ENCODE measurements at places on chromosomes 5 and 9.

- DNase-seq, result no peak
Observed at GRCh38 chr5:143174714-143175398, 228.6 kb downstream of the NR3C1 start.

DNA sequence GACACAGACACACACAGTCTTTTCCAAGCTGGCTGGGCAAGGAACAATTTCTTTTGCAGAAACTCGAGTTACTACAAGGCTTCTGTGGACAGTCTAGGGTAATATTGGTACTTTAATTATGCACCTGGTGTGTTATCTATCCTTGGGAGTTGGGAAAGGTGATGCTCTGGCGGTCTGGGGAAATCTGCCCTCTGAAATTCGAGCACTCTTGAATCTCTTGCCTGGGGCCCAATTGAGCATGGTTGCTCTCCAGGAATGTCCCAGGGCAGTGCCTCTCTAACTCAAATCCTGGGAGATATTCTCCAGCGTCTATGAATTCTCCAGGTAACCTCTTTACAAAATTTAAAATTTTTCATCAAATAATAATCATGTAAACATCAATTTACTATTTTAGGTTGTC lies 69.3 kb downstream of the KCNIP1 start:
- no peak for DNase-seq

GRCh38 chr5:82364497-82364896 lies 86.3 kb upstream of the RPS23 start:
- DNase-seq, result no peak

- DNase-seq, result no peak
Observed at GRCh38 chr5:139763930-139764791, 31.4 kb upstream of the PSD2 start.

GRCh38 chr9:82922686-82923085 lies 140.3 kb downstream of the RASEF start:
- no peak for DNase-seq

DNA sequence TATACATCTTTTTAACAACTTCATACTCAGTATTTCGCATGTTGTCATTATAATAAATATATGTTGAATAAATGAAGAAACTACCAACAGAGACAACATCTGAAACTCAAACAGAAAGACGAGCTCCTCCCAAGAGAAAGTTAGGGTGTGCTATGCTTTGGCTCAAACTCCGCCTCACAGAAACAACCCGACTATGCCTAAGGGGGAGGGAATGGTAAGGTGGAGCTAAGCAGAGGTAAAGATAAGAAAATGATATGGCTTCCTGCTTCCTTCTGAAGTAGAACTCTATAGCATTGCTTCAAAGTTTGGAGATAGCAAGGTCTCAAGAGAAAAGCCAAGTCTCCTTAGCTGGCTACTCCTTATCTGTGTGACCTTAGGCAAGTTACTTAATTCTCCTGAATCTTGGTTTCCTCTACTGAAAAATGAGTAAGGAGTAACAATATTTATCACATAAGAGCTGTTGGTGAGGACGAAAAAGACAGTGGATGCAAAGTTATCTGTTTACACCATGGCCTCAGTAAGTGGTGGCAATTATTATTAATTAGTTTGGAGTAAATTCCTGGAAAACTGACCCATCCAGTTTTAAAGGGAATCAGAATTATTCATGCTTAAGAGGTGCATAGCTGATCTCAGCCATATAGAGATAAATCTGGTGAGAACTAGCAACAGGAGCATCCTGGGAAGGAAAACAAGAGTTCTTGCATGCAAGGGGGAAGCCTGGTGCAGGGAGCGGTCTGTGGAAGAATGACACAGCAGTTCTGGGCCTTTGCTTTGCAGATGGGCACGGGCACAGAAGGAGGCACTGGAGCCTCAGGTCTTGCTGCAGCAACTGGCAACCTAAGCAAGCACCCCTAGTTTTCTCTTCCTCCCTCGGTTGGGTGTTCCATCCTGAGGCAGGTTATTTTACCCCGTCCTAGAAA lies 73.3 kb downstream of the GLIS3 start:
- no peak for DNase-seq
